ENCODE measurements at places on chromosomes 6 and 20.

DNA sequence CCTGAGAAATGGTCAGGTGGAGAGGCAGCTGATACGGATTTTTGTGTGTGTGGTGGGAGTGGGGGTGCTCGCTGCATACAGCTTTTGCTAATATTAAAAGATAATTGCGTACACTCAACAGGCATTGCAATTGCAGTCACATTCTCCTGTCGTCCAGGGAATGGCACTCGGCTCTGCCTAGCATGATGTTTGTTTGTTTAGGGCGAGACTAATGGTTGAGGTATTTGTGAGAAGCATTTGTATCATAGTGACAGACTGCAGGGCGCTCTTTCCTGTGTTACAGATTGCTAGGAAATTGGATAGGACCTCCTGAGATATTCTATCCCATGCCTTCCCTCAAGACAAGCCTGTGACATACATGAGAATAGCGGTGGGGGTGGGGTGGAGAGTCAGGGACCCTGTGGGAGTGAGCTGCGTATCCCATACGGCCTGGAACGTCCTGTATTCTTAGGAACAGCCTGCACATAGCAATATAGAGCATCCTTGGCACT lies 207.4 kb downstream of the SOX4 start:
- no peak overlapping the region for H3K4me3 ChIP-seq
- peaks cover 9% of the 10 kb centered on the region for H3K4me1 ChIP-seq
- no peaks in the 10 kb centered on the region for H3K36me3 ChIP-seq
- DNase-seq: no peak
- H3K27me3 ChIP-seq: no peaks in the 10 kb centered on the region
- no peak overlapping the region for H3K27ac ChIP-seq

DNA sequence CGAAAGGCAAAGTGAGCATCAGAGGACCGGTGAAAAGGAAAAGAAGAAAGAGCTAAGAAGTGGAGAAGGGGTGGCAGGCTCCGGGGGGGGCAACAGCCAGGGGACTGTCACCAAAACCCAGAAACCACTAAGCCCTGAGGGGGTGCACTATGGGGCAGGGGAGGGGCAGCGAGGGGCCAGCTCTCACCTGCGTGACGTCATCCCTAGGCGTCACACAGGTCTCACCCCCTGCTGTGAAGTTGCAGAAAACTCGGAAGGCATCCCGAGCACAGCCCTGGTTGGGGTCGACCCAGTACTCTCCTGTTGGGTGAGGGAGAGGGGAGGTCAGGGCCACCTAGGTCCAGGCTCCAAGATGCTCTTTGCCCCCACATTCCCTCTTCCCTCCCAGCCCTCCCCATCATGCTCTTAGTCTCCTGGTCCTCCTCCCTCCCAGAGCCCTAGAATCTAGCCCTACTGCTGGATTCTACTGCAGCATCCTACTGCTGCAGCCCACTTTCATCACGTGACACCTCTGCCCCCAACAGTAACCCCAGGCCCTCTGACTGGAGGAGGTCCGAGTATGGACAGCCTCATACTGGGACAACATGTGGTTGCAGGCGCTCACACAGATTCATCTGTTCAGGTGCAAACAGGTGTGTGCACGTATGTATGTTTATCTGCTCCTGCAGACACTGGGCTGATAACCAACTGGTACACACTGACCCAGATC lies 27.4 kb downstream of the COL11A2 start:
- H3K27ac ChIP-seq: no peak overlapping the region
- H3K4me1 ChIP-seq: no peaks in the 10 kb centered on the region
- no peak overlapping the region for H3K4me3 ChIP-seq
- no peak for DNase-seq

DNA sequence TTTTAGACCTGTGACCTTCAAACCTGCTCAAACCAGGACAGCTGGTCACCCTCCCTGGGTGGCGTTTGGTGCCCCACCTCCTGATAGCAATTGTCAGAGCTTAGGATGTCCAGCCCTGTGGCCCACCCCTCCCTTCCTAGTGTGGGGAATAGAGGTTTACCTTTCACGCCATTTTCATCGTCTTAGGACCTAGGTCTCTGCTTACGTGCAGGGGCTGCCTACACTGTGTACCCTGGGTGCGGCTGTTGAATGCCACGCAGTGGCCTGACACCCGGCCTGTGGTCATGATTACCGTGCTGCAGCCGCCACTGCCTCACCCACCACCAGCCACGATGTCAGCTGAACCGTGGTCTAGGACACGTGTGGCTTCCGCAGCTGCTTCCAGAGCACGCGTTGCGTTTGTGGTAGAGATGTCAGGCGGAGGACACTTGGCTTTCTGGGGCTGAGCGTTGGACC lies 157.3 kb downstream of the DTNBP1 start:
- H3K4me3 ChIP-seq: no peak overlapping the region
- no peak overlapping the region for H3K27ac ChIP-seq
- H3K4me1 ChIP-seq: no peaks in the 10 kb centered on the region
- H3K36me3 ChIP-seq: no peaks in the 10 kb centered on the region

DNA sequence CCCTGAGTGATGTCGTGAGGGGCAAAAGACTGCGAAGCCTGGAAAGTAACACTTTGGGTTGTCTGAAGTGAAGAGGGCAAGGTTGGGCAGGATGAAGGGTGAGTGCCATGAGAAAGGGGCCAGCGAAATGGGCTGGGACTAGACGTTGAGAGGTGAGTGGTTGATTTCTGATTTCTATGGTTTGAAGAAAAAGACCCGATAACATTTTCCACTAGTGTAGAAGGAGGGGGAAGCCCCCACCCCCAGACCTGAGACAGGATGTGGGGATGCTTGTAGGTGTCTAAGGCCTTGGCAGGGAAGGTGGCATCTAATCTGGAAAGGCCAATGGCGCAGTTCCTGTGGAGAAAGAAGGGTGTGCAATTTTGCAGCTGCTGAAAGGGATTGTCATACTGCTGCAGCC lies 25.3 kb upstream of the KIF3B start:
- no peaks in the 10 kb centered on the region for H3K36me3 ChIP-seq
- no peaks in the 10 kb centered on the region for H3K27me3 ChIP-seq
- no peak overlapping the region for H3K4me3 ChIP-seq
- H3K27ac ChIP-seq: no peak overlapping the region
- no peaks in the 10 kb centered on the region for H3K4me1 ChIP-seq

- peaks cover 6% of the 10 kb centered on the region for H3K4me1 ChIP-seq
- H3K27ac ChIP-seq: no peak overlapping the region
- no peak overlapping the region for H3K4me3 ChIP-seq
- H3K36me3 ChIP-seq: no peaks in the 10 kb centered on the region
- peak; percentile 48 for DNase-seq
These were observed 403.3 kb downstream of the EPM2A start for GRCh38 chr6:145332011-145332410.

GRCh38 chr20:18589941-18590674 lies 2.3 kb downstream of the DTD1 start:
- no peak overlapping the region for H3K27ac ChIP-seq
- no peak for DNase-seq
- peaks cover 13% of the 10 kb centered on the region for H3K4me1 ChIP-seq
- no peaks in the 10 kb centered on the region for H3K36me3 ChIP-seq

DNA sequence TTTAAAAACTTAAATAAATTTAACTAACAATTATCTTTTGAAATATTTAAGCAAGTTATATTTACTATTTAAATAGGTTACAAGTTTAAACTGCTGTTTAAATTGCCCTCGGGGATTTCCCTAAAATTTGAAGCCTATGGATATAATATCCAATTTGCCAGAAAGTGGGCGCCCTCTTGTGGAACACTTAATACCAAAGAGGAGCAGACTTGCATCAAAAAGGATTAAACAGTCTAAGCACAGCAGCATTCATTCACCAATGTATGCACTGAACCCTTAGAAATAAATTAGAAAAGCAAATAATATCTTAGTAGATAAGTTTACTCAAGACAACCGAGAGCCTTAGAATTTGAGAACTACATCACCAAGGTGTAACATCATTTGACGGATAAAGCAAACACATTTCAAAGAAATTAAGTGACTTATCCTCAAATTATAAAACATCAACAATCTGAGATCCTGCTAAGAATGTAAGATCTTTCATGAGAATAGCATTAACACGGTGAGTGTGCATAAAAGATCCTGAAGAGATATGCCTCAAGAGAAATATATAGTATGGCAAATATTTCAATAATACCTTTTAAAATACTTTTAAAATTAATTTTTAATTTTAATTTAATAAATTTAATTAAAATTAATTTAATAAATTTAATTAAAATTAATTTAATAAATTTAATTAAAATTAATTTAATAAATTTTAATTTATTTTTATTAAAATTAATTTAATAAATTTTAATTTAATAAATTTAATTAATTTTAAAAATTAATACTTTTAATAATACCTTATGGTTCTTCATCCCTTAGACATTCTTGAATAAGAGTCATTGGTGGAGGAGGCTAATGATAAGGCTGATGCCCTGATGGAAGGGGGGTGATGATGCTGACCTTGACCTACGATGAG lies 11.5 kb upstream of the MEP1A start:
- H3K4me3 ChIP-seq: no peak overlapping the region
- DNase-seq: peak; percentile 79
- no peaks in the 10 kb centered on the region for H3K4me1 ChIP-seq
- no peak overlapping the region for H3K27ac ChIP-seq
- H3K27me3 ChIP-seq: no peaks in the 10 kb centered on the region
- H3K36me3 ChIP-seq: no peaks in the 10 kb centered on the region

GRCh38 chr6:43923376-43924221 lies 153.6 kb downstream of the VEGFA start:
- no peak overlapping the region for H3K27ac ChIP-seq
- DNase-seq: no peak
- H3K4me3 ChIP-seq: no peak overlapping the region
- H3K36me3 ChIP-seq: no peaks in the 10 kb centered on the region
- no peaks in the 10 kb centered on the region for H3K27me3 ChIP-seq
